Smooth muscle cell of the coronary artery (primary cell): ENCODE measurements at places on chromosomes 5 and 9. TPM values are rescaled to one million over a fixed set of nuclear protein-coding genes. Genes with fewer than 3 reads are reported as not detected.

IRX2 gene
- total RNA-seq: 0.45 and 1.9 TPM in 2 replicates

KLF4 gene
- 4.4 and 10.4 TPM in 2 replicates for total RNA-seq

CDH18 gene
- total RNA-seq: 0.15 and 2.0 TPM in 2 replicates

GADD45G gene
- 0.08 and 3.3 TPM in 2 replicates for total RNA-seq

CATSPER3 gene
- 0.08 TPM in 1 of 2 replicates, not detected in the other for total RNA-seq

TCOF1 gene
- total RNA-seq: 4.7 and 9.9 TPM in 2 replicates

GFI1B gene
- 0.60 TPM in 1 of 2 replicates, not detected in the other for total RNA-seq

SLC1A3 gene
- total RNA-seq: 0.15 and 33.9 TPM in 2 replicates

ASPN gene
- 12.5 and 13.0 TPM in 2 replicates for total RNA-seq
